ENCODE measurements at places on chromosomes 12 and 14.

DNA sequence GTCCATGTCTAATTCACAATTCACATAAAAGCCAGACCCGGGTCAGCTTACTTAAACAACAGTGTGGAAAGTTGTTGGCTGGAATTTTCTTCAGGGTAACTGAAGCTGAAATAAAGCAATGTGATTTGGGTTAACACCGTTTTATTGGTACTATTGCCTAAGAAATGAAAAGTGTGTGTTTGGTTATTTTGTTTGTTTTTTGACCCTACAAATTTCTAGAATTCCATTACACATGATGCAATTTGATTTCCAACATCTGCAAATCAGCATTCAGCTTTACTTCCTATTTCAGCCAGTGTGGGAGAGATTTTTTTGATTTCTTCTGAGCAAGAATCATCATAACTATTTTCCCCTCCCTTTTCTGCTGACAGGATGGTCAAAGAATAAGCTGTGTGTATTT is 45.7 kb upstream of the CLMN start:
- no peak for DNase-seq

- DNase-seq = peak; percentile 95
Measured at GRCh38 chr14:105491366-105491973, 424 bp downstream of the TEDC1 start.

DNA sequence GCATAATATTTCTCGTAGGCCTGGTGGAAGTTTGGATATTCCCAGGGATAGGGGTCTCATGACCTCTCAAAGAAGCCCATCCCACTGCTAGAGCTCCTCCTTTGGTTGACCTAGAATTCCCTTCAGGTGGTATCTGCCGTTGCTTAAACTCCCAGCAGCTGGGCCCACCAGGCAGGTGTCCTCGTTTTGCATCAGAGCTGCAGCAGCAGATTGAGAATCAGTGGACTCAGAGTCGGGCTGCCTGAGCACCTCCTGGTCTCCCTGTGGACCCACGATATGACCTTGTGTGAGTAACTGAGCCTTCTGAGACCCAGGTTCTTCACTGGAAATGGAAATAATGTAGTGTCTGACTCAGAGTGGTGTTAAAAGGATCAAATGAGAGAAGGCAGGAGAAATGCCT is 132.7 kb downstream of the PAPOLA start:
- no peak for DNase-seq

DNA sequence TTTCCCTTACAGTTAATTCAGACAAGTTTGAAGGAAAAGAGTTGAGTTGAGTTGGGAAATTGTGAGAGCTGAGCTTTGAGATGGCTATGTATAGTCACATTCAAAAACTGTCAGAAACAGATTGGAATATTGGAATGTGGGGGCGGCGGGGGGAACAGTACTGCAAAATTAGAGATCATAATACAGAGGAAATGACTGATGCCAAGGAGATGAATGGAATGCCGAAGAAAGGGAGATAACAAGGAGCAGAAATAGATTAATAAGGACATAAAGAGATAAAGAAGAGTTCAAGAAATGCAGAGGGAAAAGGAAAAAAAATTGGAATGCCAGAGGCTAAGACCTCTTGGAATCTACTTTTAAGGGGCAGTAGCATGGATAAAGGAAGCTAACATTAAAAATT is 3.2 kb upstream of the OR4K5 start:
- DNase-seq = no peak

- no peak for DNase-seq
Measured at GRCh38 chr12:1553536-1553935, 40.8 kb downstream of the FBXL14 start.

GRCh38 chr12:103840462-103840875 is 565 bp downstream of the NT5DC3 start:
- DNase-seq = peak; percentile 37

DNA sequence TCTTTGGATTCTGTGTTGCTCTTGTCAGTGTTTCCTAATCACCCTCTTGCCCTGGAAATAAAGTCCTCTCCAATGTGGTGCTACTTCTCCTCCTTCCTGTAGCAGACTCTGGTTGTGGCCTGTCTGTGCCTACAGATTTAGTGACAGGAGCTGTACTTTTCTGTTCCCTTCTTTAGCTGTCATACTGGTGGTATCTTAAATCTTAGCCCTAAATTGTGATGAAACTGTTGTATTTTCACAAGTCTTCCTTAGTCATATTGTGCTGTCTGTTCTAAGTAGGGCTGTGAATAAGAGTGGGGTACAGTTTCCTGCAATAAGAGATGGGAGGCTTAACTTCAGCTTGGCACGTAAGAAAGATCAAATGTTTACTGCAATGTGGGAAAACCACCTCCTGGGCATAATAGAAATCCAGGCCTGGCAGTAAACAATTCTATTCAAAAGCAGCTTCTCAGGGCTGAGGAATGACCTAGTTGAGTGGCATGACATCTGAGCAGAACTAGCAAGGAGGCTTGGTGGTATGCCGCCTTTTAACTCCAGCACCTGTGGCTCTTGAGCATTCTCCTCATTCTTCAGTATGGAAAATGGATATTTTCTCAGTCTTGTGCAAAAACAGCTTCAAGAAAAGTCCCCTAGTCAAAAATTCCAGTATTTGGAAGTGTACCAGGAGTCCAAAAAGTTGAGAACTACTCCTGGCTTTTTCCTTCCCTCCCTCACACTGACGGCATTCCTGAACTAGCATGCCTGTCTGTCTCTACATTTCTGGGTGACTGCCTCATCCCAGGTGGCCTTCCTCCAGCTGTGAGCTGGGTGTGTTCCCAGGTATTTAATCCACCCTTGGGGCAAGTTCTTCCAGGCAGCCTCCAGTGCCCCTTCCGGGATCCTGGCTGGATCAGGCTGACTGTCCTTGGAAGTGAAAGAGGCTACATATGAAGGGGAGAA is 19.5 kb downstream of the ANO6 start:
- peak; percentile 66 for DNase-seq

- DNase-seq = no peak
Measured at GRCh38 chr14:19873178-19873577, 1.8 kb upstream of the OR4K2 start.

DNA sequence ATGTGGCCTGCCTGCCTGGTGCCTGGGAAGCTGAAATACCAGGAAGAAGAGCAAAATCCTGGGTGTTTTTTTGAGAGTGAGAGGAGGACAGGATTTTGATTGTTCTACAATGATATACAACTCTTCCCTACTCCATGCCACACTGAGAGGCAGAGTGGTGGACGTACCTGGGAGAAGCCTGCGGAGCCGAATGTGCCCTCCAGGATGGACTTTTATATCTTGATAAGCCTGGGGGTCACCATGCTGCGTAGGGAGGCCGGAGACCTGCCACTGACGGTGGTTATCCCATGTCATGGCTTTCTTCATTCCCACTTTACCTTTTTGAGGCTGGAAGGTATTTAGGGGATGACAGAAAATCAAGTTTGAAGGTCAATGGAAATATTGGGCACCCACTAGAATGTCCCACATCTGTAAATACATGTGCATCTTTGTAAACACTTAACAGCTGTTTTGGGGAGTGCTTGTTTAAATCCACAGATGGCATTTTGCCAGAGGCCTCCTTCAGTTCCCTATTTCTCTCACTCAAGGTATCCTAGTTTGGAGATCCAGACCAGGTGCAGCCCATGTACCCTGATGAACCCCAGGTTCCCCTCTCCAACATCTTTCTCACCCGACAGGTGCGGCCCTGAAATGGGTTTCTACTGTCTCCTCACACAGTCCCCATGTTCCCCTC is 1.1 kb upstream of the GLT1D1 start:
- no peak for DNase-seq

DNA sequence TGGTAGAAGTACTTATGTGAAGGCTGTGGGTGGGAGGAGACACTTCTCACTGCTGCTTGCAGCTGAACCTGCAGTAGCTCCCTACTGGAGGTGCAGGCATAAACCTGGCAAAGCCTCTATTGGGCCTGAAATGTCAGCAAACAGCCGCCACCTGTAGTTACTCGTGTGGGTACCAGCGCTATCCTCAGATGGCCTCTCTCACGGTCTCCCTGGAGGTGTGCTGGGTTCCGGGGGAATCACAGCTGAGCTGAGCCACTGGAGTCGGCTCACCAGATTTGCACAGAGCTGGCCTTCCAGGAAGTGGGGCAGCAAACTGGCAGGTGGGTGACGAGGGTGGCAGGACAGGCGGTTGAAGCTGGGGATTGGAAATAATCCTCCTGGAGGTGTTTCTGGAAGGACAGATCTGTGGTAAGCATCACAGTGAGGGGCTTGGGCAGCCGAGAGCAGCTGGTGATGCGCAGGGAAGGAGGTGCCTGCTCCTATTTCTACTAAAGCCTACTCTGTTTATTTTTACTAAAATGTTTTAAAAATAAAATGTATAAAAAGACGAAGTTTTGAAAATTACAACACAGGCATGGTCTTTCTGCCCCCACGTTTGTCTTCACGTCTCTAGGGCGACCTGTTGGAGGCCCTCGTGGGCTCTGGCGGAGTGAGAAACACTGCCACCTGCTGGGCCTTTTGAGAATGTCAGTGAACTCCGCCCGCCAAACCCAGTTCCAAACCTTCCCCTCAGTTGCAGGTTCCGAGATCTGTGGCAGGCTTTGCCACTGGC is 67.8 kb upstream of the PLEKHG3 start:
- DNase-seq = peak; percentile 77

DNA sequence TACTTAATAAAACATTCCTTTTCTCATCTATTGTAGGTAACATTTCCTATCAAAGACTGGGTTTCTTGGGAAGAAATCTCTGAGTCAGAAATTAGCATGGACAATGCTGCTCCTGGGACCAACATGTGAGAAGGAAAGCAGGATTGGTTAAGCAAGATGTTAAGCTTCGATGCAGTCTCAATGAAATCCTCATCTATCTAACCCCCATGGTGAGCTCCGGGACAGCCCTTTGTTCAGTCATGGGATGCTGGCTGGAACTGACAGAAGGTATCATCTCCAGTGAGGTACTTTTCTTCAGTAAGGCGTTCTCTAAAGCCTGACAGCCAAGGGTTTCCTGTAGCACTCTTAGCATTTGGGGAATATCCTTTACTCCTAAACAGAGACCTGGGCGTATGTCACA is 82.8 kb upstream of the SINHCAF start:
- DNase-seq = no peak

GRCh38 chr12:33676866-33677265 is 237.2 kb upstream of the SYT10 start:
- DNase-seq = no peak

- DNase-seq = no peak
Measured at GRCh38 chr14:101602466-101602840, 41.2 kb downstream of the DIO3 start.

- DNase-seq = no peak
Measured at GRCh38 chr12:48862760-48863159, 2.9 kb downstream of the RND1 start.

DNA sequence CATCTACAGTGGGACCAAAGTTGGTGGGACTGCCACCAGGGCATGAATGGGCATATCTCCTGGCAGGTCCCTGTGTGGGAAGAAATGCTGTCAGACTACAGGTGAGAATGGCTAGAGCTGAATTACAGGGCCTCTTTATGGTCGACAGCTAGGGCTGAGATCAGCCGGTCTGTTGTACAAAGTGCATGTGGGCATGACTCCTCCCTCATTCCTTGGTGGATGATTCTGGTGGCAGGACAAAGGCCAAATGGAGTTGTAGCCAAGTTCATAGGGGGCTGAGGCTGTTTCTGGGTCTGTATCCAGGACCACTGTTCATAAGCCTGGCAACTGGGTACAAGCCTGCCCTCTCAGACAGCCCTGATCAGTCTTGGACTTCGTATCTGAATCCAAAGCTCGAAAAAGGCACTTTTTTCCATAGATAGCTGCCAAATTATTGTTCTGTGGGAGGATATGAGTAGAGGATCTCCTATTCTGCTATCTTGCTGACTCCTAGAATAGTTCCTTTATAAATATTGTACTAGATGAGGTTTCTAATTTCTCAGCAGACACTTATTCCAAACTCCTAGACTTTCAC is 460.8 kb downstream of the TMEM117 start:
- no peak for DNase-seq

- no peak for DNase-seq
Measured at GRCh38 chr12:127819056-127819455, 447.9 kb upstream of the TMEM132C start.

GRCh38 chr14:99907761-99908652 is 114.8 kb downstream of the EML1 start:
- DNase-seq = no peak

- DNase-seq = no peak
Measured at GRCh38 chr12:102539651-102540553, 59.5 kb upstream of the IGF1 start.

GRCh38 chr14:75972801-75973421 is 8.9 kb downstream of the TGFB3 start:
- DNase-seq = no peak

DNA sequence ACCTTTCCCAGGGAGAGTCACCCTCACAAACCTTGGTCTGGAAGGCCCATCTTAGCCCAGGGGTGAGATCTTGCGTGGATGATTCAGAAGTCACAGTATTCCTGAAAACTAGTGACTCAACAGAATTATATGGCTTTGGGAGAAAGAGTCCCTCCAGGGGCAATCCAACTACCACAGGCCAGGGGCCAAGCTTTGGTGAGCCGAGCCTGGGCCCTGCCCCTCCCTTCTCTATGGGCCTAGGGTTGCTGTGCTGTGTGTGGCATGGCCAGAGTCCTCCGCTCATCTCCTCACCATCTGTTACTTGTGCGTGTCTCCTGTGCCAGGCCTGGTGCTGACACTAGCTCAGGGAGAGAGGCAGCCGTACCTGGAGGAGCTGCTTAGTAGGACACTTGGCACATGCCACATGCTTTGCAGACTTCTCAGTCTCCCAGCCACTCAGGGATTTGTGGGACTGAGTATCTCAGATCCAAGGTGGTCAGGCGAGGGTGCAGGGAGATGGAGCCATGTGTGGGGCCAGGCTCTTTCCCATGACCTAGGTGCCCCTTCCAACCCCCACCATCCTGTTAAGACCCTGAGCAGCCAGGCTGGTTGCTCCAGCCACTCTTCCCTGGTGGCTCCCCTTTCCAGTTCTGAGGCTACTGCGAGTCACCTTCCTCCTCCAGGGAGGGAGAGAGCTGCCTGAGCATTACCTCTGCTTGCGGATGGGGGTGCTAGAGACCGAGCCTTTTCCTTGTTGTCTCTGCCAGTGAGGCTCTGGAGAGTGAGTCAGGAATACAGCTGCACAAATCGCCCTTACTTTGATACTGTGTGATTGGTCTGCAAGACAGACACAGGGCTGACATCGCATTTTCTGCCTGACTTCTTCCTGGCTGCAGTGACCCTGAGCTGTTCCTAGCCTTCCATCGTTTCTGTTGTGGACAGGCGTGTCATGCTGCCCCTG is 94.1 kb downstream of the SLC25A47 start:
- no peak for DNase-seq

- DNase-seq = no peak
Measured at GRCh38 chr12:132162508-132163031, 18.3 kb downstream of the NOC4L start.

- peak; percentile 4 for DNase-seq
Measured at GRCh38 chr12:28698553-28698952, 450.5 kb upstream of the FAR2 start.

- no peak for DNase-seq
Measured at GRCh38 chr12:10031771-10032175, 1.3 kb downstream of the CLEC9A start.

DNA sequence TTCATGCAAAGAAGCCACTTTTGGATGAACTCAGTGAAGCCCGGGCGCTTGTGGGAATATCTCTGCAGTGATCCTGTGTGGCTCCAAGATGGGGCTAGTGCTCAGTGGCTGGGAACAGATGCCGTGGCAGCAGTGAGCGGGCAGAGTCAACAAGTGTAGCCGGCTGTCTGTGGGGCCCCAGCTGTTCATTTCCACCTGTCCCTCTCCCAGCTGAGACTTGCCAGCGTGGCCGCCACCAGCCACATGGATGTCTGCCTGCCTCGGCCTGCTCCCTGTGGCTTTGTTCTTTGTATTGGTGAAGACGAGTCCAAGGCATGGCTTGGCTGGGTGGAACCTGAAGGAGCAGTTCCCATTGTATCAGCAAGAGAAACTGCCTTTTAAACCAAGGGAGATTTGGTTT is 77.3 kb downstream of the NOS1 start:
- DNase-seq = no peak
